Endothelial cell of umbilical vein (primary cell): ENCODE measurements at places on chromosomes 5 and 9. TPM values are rescaled to one million over a fixed set of nuclear protein-coding genes. Genes with fewer than 3 reads are reported as not detected.

- H3K27me3 ChIP-seq, result no peaks in the 10 kb centered on the region
- H3K4me1 ChIP-seq, result no peaks in the 10 kb centered on the region
- no peak overlapping the region for H3K27ac ChIP-seq
- H3K4me3 ChIP-seq, result no peak overlapping the region
These were observed 241.2 kb upstream of the TNC start for GRCh38 chr9:115359017-115359780.

DNA sequence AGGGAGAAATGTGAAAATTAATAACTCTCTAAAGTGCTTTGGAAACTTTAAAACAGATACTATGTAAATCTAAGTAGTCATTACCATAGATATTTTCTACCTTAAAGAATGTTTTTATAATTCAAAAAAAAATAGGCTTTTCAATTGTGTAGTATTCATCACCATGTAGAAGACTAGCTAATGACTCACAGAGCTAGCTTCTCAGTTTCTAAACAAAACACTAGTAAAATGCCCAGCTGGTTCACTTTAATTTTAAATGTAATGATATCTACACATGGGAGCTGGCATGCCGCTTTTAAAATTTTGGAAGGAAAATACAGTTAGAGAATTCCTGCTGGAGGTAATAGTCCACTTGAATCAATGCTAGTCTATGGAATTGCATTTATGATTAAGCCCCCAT is 509.8 kb downstream of the CSNK1G3 start:
- H3K4me3 ChIP-seq, result no peak overlapping the region
- no peak overlapping the region for H3K27ac ChIP-seq
- no peaks in the 10 kb centered on the region for H3K36me3 ChIP-seq
- H3K27me3 ChIP-seq, result no peaks in the 10 kb centered on the region
- no peaks in the 10 kb centered on the region for H3K4me1 ChIP-seq

DNA sequence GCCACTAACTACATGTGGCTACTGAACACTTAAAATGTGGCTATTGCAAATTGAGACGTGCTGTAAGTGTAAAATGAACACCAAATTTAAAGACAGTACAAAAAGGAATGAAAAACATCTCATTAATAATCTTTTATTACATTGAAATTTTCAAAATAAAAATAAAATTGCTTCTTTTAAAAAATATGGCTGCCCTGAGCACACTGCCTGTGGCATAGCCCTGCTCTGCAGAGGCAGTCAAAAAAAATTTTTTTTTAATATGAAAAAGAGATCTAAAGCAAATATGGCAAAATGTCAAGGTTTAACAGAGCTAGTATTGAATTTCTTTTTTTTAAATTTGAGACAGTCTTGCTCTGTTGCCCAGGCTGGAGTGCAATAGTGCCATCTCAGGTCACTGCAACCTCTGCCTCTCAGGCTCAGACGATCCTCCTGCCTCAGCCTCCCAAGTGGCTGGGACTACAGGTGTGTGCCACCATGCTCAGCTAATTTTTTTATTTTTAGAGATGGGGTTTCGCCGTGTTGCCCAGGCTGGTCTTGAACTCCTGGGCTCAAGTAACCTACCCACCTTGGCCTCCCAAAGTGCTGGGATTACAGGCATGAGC is 25.6 kb downstream of the CARNMT1 start:
- DNase-seq, result no peak
- H3K27me3 ChIP-seq, result no peaks in the 10 kb centered on the region
- no peak overlapping the region for H3K27ac ChIP-seq
- H3K4me3 ChIP-seq, result no peak overlapping the region
- peaks cover 2% of the 10 kb centered on the region for H3K4me1 ChIP-seq
- H3K36me3 ChIP-seq, result no peaks in the 10 kb centered on the region

- no peak overlapping the region for H3K27ac ChIP-seq
- H3K27me3 ChIP-seq, result no peaks in the 10 kb centered on the region
- DNase-seq, result no peak
- H3K4me3 ChIP-seq, result no peak overlapping the region
- no peaks in the 10 kb centered on the region for H3K4me1 ChIP-seq
These were observed 184.4 kb upstream of the OR13F1 start for GRCh38 chr9:104319685-104320084.

DNA sequence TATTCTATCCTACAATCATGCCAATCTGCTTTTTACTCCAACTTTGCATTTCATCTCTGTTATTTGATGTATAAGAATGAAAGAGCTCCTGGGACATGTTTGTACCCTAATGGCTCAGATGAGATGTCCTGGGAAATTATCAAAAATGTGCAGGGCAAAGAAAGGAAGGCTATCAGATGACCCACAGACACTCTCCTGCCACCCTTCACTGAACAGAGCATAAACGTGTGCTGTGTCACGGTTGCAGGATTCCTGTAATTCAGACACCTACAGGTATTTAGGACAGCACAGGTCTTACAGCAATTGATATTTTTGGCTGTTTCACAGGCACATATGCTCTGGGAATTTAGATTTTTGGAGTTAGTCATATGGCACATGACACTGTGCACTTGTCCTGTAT is 149.2 kb upstream of the GAS1 start:
- DNase-seq, result no peak
- no peaks in the 10 kb centered on the region for H3K36me3 ChIP-seq
- no peaks in the 10 kb centered on the region for H3K4me1 ChIP-seq
- no peak overlapping the region for H3K4me3 ChIP-seq
- no peak overlapping the region for H3K27ac ChIP-seq

GRCh38 chr5:163407034-163407655 is 30.2 kb upstream of the CCNG1 start:
- no peak overlapping the region for H3K27ac ChIP-seq
- H3K4me3 ChIP-seq, result no peak overlapping the region
- no peaks in the 10 kb centered on the region for H3K4me1 ChIP-seq
- no peaks in the 10 kb centered on the region for H3K27me3 ChIP-seq
- no peaks in the 10 kb centered on the region for H3K36me3 ChIP-seq

TRPM3 gene
- total RNA-seq, result 0.02 and 0.33 TPM in 2 replicates

STPG3 gene
- total RNA-seq, result not detected in 2 replicates

RGMB gene
- 27.5 and 31.3 TPM in 2 replicates for total RNA-seq

SLC1A1 gene
- 6.5 and 8.3 TPM in 2 replicates for total RNA-seq

FBP2 gene
- total RNA-seq, result not detected in 2 replicates
